ENCODE measurements at places on chromosomes 2 and 18.

GRCh38 chr2:120179396-120179795, 43.8 kb downstream of the TMEM185B start:
- no peak for DNase-seq

DNA sequence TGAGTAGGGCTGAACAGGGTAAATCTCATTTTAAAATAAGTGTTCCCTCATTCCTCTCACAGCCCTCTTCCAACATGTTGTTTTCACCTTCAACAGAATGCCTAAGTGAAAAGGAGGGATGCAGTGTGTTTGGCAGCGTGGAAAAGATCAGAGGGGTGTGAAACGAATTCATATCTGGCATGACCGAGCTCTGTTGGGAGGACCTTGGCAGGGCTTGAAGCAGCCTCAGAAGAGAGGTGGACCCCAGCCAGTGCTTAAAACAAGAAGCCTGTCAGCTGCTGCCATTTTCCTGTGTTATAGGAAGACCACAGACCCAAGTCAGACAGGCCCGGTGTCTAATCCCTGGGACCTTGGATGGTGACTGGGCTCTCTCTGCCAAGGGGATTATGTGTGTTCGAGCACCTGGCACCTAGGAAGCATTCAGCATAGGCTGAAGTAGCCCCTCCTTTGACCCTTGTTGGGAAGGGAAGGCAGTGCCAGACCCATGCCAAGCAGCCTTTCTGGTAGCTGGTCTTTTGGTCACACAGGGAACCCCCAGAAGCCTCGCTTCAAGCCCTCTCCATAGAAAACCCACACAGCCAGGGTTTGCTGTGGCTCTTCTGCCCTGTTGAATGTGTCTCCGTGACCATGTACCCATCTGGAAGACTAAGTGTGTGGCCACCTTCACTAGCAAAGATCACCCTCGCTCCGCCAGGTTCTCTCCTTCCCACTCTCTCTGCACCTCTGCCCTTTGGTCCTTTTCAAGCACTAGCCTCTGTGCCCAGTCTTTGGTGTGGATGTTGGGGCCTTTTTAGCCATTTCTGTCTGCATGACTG, 87.5 kb upstream of the ST3GAL5 start:
- no peak for DNase-seq

GRCh38 chr2:129367107-129367506, 612.4 kb upstream of the RAB6C start:
- no peak for DNase-seq

DNA sequence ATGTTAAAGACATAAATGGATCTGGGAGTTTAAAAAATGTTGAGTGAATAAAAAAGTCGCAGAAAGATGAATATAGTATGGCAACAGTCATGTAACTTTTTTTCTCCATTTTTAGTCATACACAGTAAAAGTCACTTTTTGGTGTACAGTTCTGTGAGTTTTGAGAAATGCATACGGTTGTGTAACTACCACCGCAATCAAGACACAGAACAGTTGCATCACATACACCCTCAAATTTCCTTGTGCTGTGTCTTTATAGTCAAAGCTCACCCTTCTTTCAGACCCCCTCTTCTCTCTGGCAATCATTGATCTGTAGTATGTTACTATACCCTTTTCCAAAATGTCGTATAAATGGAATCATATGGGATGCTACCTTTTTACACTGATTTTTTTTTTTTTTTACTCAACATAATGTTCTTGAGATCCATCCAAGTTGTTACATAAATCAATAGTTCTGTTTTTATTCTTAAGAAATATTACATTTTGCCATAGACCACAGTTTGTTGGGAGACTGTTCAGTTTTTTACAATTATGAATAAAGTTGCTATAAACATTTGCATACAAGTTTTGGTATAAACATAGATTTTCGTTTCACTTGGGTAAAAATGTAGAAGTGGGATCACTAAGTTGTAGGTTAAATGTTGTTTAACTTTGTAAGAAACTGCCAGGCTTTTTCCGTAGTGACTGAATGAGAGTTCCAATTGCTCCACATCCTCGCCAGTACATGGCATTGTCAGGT, 35.4 kb upstream of the AGFG1 start:
- DNase-seq, result no peak

GRCh38 chr2:241072151-241072550, 29.9 kb downstream of the MTERF4 start:
- no peak for DNase-seq

DNA sequence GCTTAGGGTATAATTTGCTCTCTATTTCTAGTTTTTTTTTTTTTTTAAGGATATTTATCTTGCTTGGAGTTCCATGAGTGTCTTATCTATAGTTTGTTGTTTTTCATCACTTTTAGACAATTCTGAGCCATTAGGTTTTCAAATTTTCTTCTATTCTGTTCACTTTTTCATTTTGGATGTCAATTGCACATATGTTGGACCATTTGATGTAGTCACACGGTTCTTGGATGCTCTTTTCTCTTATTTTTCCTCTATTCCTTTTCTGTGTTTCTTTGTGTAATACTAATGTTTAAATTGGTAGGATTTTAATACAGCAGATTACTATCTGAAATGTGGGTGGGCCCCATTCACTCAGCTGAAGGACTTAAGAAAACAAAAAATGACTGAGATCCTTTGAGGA, 292.6 kb downstream of the CALCRL start:
- DNase-seq, result no peak

- no peak for DNase-seq
Observed at GRCh38 chr2:38718601-38719000, 32.6 kb downstream of the SRSF7 start.

DNA sequence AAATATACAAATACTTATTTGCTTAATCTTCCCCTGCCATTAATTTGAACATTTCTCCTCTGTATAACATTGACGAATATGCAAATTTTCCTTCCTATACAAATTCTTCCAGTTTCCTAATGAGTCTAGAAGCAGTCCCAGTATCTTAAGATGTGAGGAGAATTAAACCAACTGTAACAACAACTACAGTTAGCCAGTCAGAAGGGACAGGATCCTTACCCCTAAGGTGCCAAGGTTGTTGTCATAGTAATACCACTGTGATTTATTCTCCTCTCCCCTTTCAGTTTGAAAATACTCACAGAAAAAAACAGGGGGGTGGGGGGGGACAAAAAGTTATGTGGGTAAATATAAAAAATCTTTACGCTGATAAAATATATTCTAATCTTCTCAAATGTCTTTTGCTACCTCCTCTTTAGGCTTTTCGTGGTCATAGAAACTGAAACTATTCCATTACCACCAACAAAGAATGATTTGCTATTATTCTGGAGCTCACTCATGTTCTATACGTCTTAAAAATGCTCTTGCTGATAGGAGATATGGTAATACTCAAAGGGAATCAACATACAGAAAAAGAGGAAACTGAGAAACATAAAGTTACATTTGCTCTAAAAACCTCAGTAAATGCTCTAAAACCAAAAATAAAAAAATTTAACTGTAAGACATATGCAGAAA, 107.6 kb downstream of the MEMO1 start:
- DNase-seq, result no peak

DNA sequence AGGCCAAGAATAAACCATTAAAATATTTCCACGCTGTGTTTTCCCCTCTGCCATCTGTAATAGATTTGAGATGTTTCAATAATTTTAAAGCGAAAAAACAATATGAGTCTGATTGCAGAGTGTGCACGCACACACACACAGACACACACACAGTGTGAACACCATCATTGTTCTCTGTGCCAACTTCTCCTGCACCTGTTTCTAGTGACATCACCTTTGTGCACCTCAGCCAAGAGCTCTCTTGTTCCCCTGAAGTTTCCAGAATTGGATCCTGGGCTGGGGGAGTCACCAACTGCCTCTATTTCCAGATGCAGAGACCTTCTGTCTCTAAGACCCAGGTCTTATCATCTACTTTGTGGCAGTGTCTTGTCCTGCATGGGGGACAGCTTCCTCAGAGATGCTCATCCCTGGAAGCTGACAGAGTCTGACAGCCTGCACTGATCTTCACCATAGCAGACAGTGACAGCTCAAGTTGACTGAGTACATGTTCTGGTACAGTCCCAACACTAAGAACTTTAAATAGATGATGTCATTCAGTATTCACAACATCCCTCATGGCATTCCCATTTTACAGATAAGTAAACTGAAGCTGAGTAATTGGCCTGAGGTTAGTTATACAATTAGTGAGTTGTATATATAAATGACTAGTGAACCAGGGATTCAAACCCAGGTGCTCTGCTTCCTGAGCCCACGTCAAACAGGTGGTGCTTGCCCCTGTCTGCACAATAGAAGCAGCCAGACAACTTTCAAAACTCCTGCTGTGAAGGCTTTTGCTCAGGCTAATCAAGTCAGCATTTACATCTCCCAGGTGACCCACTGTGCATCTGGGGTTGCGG, 39.4 kb downstream of the ACOXL start:
- DNase-seq, result no peak

DNA sequence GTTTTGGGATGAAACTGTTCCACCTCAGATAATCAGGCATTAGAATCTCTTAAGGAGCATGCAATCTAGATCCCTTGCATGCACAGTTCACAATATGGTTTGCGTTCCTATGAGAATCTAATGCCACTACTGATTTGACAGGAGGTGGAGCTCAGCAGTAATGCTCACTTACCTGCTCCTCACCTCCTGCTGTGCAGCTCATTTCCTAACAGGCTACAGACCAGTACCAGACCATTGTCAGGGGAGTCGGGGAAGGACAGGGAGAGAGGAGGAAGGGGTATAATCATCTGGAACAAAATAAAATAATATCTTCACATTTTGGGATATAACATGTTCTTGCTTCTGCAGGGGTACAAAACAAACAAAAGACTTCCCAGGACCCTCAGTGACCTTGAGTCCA, 532.0 kb upstream of the FSHR start:
- no peak for DNase-seq

- DNase-seq, result no peak
Observed at GRCh38 chr2:239366740-239367139, 34.1 kb downstream of the HDAC4 start.

DNA sequence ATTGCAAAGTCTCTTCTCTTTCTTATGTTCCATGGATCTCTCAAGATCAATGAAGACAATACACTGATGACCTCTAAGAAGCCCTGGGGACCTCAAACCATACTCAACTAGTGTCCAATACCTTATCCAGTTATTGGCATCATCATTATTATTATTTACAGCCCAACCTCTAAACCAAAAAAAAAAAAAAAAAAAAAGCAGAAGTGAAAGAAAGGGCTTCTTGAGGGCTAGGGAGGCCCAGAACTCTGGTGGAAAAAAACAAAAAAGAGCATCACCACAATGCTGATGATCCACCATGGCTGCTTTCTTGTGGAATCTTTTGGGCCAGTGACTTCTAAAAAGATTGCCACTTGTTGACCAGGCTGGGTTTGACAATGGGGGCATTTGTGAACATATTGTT, 324.9 kb downstream of the LPIN1 start:
- no peak for DNase-seq

- DNase-seq, result no peak
Observed at GRCh38 chr2:22248851-22249250, 1125.1 kb downstream of the TDRD15 start.

DNA sequence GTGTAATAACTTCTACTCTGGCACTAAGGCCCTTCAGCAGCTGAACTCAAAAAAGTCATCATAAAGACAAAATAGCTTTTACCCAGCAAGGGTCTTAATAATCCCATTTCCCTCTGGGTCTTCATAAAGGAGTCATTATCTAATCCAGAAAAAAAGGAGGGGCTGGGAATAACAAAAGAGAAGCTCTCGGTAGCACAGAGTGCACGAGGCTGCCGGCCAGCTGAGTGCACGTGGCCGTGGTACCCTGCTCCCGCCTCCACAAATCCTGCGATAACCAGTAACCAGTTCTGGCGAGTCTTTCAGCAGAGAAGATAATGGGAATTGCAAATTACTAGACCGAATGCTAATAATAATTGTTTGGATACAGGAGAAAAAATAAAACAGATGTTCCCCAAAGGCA, 7.5 kb downstream of the NRP2 start:
- DNase-seq, result no peak

GRCh38 chr2:120203251-120204021, 19.8 kb downstream of the TMEM185B start:
- DNase-seq, result no peak

- no peak for DNase-seq
Observed at GRCh38 chr18:36862182-36862581, 33.3 kb downstream of the KIAA1328 start.

GRCh38 chr18:52442686-52443085, 102.7 kb downstream of the DCC start:
- no peak for DNase-seq
